Activated T-helper 17 cell treated with anti-CD3 and anti-CD28 coated beads, Interleukin-2, amount 50 U/mL, for 72 hours (primary cell): ENCODE measurements at places on chromosomes 5 and 9. TPM values are rescaled to one million over a fixed set of nuclear protein-coding genes. Genes with fewer than 3 reads are reported as not detected.

Gene NTRK2
- 9.6 TPM for total RNA-seq

DNA sequence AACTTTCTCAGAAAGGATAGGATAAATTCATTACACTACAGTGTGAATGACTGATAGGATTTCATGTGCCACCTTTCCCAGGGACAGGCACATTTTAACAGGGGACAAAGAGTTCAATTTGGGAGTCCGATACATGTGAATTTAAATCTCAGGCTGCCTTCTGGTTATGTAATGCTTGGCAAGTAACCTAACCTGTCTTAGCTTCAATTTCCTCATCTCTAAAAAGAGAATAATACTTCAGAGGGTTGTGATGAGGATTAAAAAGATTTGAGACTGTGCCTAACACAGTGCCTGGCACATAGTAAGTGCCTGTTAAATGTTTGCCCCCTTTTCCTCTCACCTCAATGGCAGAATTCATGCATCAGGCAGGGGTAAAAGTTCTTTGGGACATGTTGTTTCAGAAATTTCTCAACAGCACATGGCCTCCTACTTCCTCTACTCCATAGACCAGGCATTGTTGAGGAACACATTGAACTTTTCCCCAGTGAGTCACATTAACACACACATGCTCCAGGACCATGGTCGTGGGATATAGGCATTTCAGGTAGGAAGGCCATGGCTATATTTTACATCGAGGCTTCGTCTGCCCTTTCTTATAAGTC is 94.6 kb upstream of the EGFLAM start:
- H3K27ac ChIP-seq: no peak overlapping the region
- H3K4me3 ChIP-seq: no peak overlapping the region
- no peaks in the 10 kb centered on the region for H3K4me1 ChIP-seq
- no peaks in the 10 kb centered on the region for H3K36me3 ChIP-seq
- no peak for ATAC-seq

- H3K4me3 ChIP-seq: no peak overlapping the region
- no peaks in the 10 kb centered on the region for H3K36me3 ChIP-seq
- H3K4me1 ChIP-seq: no peaks in the 10 kb centered on the region
- H3K27ac ChIP-seq: no peak overlapping the region
- no peaks in the 10 kb centered on the region for H3K27me3 ChIP-seq
These were observed 77.9 kb downstream of the HMCN2 start for GRCh38 chr9:130343445-130343918.

- no peak overlapping the region for H3K4me3 ChIP-seq
- H3K27ac ChIP-seq: no peak overlapping the region
- H3K4me1 ChIP-seq: no peaks in the 10 kb centered on the region
- ATAC-seq: no peak
- H3K27me3 ChIP-seq: no peaks in the 10 kb centered on the region
These were observed 615.6 kb upstream of the GRIN3A start for GRCh38 chr9:102354041-102354440.

DNA sequence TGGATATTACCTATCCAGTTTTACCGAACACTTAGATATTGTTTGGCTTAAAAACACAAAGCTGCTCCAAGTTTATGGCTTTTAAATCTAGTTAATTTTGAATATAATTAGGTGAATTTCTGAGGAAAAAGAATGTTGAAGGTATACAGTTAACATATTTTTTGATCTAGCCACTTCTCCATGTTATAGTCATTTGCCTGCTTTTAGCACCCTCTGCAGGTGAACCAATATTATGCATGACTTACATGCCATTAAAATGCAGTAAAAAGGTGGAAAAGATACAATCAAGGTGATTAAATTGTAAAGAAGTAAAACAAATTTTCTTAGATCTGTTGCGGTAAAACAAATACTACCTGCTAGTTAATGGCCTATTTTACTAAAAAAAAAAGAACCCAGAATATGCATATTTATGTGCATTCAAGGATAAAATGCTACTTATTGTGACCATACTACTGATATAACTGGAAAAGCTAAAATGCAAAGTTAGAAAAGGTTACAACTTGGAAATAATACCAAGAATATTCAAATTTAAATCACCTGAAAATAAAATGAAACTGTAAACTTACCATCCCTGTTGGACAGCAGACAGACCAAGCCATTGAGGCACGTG is 132.1 kb downstream of the AP3B1 start:
- H3K36me3 ChIP-seq: peaks cover 60% of the 10 kb centered on the region
- H3K4me1 ChIP-seq: no peaks in the 10 kb centered on the region
- no peak for ATAC-seq
- no peaks in the 10 kb centered on the region for H3K27me3 ChIP-seq
- no peak overlapping the region for H3K27ac ChIP-seq
- no peak overlapping the region for H3K4me3 ChIP-seq

DNA sequence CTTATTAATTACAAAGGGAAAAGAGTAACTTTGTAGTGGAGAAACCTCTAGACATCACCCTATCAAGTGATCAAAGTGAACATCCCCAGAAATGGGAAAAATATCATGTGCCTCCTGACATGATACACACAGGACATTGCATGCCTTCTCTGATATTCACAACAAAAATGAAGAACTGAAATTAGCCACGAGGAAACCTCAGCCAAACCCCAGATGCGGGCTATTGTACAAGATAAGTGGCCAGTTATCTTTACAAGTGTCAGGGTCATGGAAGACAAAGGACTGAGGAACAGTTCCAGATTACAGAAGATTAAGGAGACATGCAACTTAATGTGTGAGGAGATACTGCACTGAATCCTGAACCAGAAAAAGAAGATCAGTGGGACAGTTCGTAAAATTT is 23.8 kb upstream of the NPM1 start:
- H3K4me3 ChIP-seq: no peak overlapping the region
- peaks cover 22% of the 10 kb centered on the region for H3K27me3 ChIP-seq
- H3K36me3 ChIP-seq: no peaks in the 10 kb centered on the region
- H3K27ac ChIP-seq: no peak overlapping the region

Gene IL5
- total RNA-seq: not detected

- peaks cover 17% of the 10 kb centered on the region for H3K27me3 ChIP-seq
- H3K36me3 ChIP-seq: no peaks in the 10 kb centered on the region
These were observed 177.9 kb downstream of the PCSK1 start for GRCh38 chr5:96254980-96255691.

DNA sequence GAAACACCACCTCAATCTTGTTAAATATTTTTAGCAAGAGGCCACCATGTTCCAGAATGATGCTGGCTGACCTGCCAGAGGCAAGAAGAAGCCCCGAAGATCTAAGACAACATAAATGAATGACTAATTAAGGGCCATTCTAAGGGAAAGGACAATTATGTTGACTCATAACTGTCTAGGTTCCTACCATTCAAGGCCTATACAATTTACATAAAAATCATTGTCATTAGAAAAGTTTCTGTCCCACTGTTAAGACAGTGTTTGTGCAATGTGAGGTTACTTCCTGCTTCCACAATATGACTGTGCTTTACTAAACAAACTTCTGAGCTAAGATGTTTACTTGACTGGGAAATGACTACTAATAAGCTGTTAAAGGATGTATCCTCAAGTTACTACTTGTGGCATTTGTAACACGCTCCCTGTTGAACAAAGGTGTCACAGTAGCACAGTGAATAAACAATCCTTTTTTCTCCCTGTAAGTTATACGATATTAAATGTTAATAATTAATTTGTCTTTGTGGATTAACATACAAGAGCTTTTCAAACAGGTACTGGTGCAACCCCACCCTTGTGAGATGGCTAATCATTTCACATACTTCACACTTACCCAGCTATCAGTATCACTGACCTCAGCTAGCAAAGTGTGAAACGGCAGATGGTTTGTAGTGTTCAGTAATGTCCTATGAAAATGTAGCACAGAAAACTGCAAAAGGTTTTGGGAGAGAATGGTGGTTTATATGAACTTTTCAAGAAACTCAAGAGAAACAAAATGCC is 195.8 kb downstream of the EFNA5 start:
- no peak overlapping the region for H3K4me3 ChIP-seq
- H3K4me1 ChIP-seq: no peaks in the 10 kb centered on the region
- H3K27ac ChIP-seq: no peak overlapping the region
- peak; percentile 7 for ATAC-seq
- peaks cover 6% of the 10 kb centered on the region for H3K27me3 ChIP-seq
- no peaks in the 10 kb centered on the region for H3K36me3 ChIP-seq

Gene OLFM1
- not detected for total RNA-seq

DNA sequence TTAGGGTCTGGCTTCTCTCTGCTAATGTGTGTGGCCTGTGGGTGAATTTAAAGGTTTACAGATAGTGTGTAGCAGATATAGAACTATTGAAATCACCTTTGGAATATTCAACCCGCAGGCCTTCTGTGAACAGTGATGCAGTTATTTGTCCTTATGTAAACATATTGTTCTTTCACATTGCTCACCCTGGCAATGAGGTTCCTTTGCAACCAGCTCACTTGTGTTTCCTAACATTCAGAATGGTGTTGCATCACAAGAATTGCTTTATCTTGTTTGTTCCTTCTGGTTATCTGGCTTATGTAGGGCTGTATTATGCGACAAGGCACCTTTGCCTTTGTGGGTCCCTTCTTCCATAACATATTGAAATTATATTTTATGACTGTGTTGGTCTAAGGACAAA is 370.3 kb downstream of the NNT start:
- H3K4me3 ChIP-seq: no peak overlapping the region
- ATAC-seq: no peak
- H3K27me3 ChIP-seq: no peaks in the 10 kb centered on the region

Gene FOXD4L3
- not detected for total RNA-seq

- peak; percentile 49 for ATAC-seq
- no peaks in the 10 kb centered on the region for H3K36me3 ChIP-seq
- no peak overlapping the region for H3K4me3 ChIP-seq
- H3K27ac ChIP-seq: peak overlapping the region; percentile 83
- H3K27me3 ChIP-seq: no peaks in the 10 kb centered on the region
These were observed 724 bp downstream of the SGTB start for GRCh38 chr5:65721050-65721719.

Gene ECM2
- not detected for total RNA-seq

DNA sequence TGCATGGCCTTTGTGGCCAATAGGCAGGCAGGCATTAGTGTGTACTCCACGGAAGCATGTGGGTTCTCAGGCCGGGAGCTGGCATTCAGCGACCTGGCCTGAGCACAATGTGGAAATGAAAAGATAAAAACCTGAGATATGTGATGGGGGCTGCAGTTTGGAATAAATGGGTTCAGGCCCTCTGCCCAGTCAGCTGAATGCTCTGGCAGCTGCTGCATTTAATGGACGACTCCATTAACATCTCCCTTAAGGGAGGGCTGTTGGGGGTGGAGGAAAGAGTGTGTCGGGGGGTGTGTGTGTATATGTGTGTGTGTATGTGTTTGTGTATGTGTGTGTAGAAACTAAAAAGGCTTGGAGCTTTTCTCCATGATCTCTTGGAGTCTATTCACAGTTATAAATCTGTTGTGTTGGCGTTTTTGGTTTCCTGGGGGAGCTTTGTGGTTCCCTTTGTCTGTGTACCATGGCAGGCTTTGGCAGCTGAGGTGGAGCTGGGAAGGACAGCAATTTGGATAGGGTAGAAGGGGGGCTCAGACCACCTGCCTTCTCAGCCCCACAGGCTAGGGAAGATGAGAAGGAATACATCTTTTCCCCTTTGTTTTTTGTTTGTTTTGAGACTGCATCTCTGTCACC is 27.3 kb upstream of the HSPA9 start:
- H3K4me1 ChIP-seq: peaks cover 10% of the 10 kb centered on the region
- ATAC-seq: no peak
- H3K27me3 ChIP-seq: peaks cover 24% of the 10 kb centered on the region
- H3K4me3 ChIP-seq: no peak overlapping the region
- no peaks in the 10 kb centered on the region for H3K36me3 ChIP-seq

GRCh38 chr9:82716821-82717220 is 346.1 kb downstream of the RASEF start:
- H3K27me3 ChIP-seq: no peaks in the 10 kb centered on the region

DNA sequence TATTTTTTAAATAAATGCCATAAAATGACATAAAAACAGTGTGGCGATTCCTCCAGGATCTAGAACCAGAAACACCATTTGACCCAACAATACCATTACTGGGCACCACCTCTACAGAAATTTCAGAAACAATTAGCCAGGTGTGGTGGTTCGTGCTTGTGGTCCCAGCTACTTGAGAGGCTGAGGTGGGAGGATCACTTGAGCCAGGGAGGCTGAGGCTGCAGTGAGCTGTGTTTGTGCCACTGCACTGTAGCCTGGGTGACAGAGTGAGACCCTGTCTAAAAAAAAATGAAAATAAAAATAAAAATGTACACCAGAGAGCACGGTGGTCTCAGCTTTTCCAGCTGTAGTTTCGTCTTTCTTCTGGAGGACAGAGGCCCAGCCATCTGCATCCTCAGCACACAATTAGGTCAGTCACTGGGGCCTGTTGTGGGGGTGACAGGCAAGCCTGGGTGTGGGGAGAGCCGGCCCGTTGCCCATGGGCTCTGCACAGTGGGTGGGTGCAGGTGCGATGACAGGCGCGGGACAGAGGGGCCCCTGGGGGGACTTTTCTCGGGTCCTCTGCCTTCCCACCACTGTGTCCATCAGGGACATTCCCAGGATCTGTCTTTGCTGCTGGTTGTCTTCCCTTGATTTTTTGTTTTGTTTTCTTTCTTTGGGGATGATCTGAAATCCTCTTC is 9.8 kb downstream of the COL5A1 start:
- no peak for ATAC-seq
- no peaks in the 10 kb centered on the region for H3K36me3 ChIP-seq
- H3K4me1 ChIP-seq: peaks cover 12% of the 10 kb centered on the region
- H3K4me3 ChIP-seq: no peak overlapping the region
- no peak overlapping the region for H3K27ac ChIP-seq

DNA sequence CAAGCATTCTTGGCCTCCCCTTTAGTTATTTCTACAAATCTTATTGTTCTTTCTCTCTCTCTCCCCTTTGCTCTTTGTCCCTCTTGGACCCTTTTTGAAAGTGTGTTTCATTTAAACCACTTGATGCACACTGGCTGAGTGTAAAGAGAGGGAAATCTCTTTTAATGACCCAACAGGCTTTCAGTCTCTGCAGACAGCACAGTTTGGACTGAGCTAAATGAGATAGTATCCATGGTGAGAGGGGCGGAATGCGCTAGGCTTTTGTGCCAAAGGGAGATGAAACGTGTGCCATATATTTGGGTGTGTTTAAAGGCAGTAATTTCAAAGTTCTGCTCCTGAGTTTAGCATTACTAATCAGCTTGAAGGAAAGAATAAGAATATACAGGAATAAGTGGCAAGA is 184.9 kb downstream of the PCSK1 start:
- no peak overlapping the region for H3K27ac ChIP-seq
- H3K4me1 ChIP-seq: no peaks in the 10 kb centered on the region
- H3K27me3 ChIP-seq: peaks cover 28% of the 10 kb centered on the region
- no peaks in the 10 kb centered on the region for H3K36me3 ChIP-seq
- H3K4me3 ChIP-seq: no peak overlapping the region
- no peak for ATAC-seq

GRCh38 chr9:90741036-90741435 is 60.6 kb upstream of the SYK start:
- H3K4me3 ChIP-seq: no peak overlapping the region
- H3K4me1 ChIP-seq: no peaks in the 10 kb centered on the region
- peaks cover 1% of the 10 kb centered on the region for H3K27me3 ChIP-seq
- H3K36me3 ChIP-seq: no peaks in the 10 kb centered on the region

Gene STK10
- total RNA-seq: 158 TPM

Gene DIPK1B
- total RNA-seq: not detected

DNA sequence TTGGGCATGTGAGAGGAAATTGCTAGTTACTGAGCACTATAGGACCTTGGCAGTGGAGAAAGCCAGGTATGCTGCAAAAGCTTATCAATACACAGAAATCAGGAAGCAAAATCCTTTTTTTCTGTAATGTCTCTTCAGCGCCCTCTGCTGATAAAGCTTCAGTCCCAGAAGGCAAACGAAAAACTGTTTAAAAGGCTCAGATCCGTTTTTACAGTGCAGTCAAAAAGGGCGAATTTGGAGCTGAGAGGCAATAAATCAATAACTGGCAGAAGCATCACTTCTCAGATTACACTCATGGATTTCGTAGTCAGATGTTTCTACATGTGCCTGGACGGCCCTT is 1.1 kb upstream of the MAN2A1 start:
- peak; percentile 0 for ATAC-seq
- no peaks in the 10 kb centered on the region for H3K27me3 ChIP-seq
- H3K4me3 ChIP-seq: peak overlapping the region; percentile 99
